ENCODE measurements at places on chromosomes 1 and 21. TPM values are rescaled to one million over a fixed set of nuclear protein-coding genes. Genes with fewer than 3 reads are reported as not detected.

The MORN1 gene
- 17.0 TPM for total RNA-seq

The MYOM3 gene
- 0.70 TPM for total RNA-seq

- DNase-seq, result no peak
Measured at GRCh38 chr1:186429017-186429416, 31.9 kb downstream of the PDC start.

GRCh38 chr1:160137216-160137862, 14.1 kb upstream of the ATP1A4 start:
- DNase-seq, result no peak

DNA sequence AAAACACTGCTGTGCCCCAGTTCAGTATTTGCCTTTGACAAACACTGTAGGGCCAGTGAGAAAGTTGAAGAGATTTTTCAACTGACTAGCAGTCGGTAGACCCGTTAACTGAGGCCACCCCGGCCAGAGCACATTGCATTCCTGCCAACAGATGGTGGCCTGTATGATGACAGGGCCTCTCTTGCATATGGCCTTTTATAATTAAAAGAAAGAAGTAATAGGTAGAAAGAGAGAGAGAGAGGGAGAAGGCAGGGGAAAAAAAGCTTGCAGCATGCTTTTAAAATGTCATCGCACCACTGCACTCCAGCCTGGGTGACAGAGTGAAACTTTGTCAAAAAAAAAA, 4.7 kb upstream of the C1orf174 start:
- no peak for DNase-seq

GRCh38 chr1:201486187-201486586, 17.2 kb upstream of the PHLDA3 start:
- peak; percentile 90 for DNase-seq

The PROK1 gene
- not detected for total RNA-seq

GRCh38 chr1:203548892-203549291, 54.9 kb downstream of the OPTC start:
- peak; percentile 57 for DNase-seq

DNA sequence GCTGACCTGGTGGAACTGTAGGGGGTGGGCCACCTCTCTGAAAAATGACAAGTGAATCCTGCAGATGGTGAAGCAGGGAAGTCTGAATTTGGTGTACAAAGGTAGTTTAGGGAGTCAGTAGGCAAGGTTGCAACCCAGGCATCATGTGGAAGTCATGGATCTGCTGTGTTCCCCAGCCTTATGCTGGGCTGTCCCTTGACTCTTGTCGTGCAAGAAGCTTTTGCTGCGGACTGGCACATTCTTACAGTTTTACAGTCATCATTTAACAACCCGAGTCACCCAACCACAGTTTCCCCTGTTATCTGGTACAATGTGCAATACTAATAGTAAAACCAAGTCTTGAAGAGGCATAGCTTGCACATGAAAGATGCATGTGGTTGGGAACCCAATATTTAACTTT, 13.2 kb downstream of the RHOU start:
- DNase-seq, result no peak

The CNR2 gene
- not detected for total RNA-seq

The PLA2G2D gene
- not detected for total RNA-seq

DNA sequence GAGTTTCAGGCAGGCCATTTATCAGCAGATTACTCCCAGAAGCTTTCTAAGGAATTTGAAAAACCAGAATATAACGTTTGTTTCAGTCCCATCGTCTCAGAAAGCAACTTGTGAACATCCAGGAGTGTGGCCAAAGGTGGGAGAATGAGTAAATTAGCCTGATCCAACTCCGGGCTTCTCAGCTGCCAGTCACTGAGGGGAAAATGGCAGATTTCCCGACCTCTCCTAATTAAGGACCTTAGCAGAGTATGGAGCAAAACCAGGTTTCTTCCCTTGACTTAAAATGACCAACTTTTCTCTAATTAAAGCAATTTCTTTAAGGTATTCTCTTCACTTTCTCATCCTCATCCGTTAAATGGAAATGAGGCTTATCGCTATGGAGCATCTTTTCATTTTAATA, 1.0 kb downstream of the CORT start:
- no peak for DNase-seq

DNA sequence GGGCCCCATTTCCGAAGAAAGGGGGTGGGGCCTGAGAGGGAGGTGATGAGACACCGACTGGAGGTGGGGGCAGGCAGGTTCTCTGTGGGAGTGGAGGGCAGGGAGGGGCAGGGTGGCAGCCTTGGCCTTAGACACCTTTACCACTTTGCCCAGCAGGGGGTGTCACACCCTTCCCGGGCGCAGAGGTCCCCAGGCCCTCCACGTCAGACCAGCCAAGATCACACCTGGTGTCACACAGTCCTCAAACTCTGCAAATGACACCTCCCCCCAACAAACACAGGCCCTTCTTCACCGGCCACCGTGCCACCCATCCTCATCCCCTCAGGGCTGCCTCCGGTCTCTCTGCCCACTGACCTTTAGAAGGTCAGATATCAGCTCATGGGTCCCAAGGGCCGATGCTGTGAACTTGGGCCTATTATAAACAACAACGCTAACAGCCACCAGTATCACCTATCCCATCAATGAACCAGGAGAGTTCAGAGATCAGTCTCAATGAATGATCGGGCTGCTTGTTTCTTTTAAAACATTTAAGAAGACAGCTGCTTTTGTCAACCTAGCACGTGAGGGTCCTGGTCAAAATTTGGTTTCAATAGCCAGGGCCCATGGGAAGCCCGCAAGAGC, 103.9 kb downstream of the CASZ1 start:
- no peak for DNase-seq

DNA sequence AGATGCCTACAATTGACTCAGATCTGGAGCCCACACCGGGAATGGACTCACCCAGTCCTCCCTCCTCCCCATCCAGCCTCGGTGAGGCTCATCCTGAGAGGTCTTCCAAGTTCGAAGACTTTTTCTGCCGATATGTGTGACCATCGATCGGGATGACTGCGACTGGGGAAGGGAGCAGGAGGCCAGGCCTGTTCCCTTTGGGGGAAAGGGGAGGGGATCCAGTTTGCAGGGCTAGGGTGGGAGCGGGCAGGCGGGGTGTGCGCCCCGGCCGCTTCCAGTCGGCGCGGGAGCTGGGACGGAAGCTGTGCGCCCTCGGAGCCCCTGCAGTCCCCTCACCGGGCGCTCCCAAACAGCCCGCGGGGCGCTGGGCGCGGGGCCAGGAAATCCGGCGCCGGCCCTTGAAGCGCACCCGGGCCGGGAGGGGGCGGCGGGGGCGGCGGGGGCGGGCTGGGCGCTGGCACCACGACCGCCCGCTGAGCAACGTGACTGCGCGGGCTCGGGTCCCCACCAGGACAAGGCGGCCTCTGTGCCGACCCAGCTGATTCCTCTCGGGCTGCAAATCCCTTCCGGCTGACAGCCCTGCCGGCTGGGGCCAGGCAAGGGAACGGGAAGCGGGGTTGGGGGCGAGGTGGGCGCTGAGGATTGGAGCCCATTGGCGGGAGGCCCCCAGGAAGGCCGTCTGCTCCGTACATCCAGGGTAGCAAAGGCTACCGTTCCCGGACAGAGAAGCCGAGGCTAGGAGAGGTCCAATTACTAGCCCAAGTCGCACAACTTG, 103.9 kb downstream of the EBNA1BP2 start:
- DNase-seq, result no peak

- no peak for DNase-seq
Measured at GRCh38 chr1:206635978-206636345, 626 bp downstream of the DYRK3 start.

GRCh38 chr1:63622849-63623566, 29.8 kb downstream of the PGM1 start:
- no peak for DNase-seq

The SCCPDH gene
- 43.6 TPM for total RNA-seq

DNA sequence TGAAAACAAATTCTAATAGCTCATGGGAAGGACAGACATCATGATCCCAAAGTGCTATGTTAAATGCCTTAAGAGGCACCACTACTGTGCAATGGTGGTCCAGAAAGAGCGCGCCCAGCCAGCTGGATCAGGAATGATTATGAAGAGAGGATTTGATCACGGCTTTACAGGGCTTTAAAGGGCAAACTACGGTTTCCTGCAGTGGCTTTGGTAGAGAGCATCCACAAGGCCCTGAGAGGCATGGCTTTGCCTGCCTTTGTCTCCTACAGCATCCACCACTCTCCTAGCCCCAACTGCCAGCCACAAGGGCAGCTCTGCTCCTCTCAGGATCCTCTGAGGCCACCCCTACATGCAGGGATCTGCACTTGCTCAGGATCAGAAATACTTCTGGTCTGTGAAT, 40.7 kb downstream of the ZNF281 start:
- DNase-seq, result no peak

The LEPR gene
- total RNA-seq, result 10.2 TPM

DNA sequence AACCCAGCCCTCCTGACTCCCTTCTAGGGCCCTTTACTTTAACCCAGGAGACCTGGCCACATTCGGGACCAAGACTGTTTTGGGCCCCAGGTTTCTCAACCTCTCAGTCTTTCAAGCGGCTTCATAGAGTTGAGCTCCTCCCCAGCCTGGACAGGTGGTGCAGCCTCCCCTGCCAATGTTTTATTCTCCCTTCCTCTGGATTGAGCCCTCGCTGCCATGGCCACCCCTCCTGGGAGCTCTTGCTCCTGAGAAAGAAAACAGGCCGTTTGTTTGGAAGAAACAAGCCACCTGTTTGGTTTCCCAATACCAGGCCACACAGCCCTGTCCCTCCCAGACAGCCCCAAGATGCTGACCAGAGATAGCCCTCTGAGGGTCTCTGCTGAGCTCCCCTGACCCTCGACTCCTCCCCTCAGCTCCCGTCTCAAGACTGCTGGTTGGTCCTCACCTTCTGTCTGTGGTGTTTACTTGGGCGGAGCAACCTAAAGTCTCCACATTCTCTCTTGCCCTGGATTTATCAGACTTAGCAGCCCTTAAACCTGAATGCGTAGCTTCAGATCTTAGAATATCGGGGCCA, 3.3 kb downstream of the TMEM51 start:
- no peak for DNase-seq

GRCh38 chr1:200899954-200900867, 5.5 kb downstream of the INAVA start:
- DNase-seq, result no peak

GRCh38 chr1:1117469-1117831, 1.6 kb upstream of the C1orf159 start:
- DNase-seq, result no peak

- no peak for DNase-seq
Measured at GRCh38 chr1:1211541-1212441, 2.2 kb downstream of the TNFRSF4 start.

DNA sequence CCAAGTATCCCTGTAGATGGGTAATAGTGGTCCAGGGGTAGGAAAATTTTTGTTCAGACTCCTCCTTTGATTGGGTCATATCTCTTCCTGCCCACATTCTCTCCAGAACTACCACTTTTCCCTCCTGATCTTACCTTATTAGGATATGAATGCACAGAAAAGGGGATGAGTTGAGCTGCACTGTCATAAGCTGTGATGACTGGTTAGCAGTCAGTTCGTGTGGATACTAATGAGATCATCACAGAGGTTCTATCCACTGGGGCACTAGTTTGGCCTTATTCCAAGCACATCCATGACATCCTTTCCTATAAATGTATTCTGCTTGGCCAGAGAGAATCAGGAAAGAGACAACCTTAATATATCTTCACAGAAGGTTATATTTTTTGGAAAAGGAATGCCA, 22.1 kb upstream of the TBX15 start:
- no peak for DNase-seq

- DNase-seq, result no peak
Measured at GRCh38 chr1:184647471-184647870, 107.2 kb downstream of the EDEM3 start.

DNA sequence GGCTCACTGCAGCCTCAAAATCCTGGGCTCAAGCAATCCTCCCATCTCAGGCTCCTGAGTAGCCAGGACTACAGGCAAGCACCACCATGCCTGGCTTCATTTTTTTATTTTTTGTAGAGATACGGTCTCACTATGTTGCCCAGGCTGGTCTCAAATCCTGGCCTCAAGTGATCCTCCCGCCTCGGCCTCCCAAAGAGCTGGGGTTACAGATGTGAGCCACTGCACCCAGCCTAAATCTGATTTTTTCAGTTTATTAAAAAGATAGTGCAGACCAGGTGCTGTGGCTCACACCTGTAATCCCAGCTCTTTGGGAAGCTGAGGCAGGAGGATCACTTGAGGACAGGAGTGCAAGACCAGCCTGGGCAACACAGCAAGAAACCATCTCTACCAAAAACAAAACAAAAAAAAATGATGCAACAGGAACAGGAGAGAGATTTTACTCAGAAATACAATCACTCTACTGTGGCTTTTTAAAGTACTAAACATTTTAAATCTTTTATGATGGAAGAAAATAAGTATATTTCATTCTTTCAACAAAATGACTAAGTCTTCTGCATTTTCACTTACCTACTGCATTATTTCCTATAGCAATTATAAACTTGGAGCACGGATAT, 1.9 kb downstream of the PSMG1 start:
- no peak for DNase-seq

- no peak for DNase-seq
Measured at GRCh38 chr1:192979542-192979941, 79.6 kb downstream of the UCHL5 start.

The CPLANE2 gene
- total RNA-seq, result 26.5 TPM

The PLPPR4 gene
- total RNA-seq, result 3.2 TPM

The TSSK3 gene
- total RNA-seq, result 2.3 TPM

The FCRLA gene
- total RNA-seq, result 0.18 TPM

The C1orf115 gene
- 7.5 TPM for total RNA-seq

- no peak for DNase-seq
Measured at GRCh38 chr1:93672069-93672468, 9.6 kb downstream of the BCAR3 start.

DNA sequence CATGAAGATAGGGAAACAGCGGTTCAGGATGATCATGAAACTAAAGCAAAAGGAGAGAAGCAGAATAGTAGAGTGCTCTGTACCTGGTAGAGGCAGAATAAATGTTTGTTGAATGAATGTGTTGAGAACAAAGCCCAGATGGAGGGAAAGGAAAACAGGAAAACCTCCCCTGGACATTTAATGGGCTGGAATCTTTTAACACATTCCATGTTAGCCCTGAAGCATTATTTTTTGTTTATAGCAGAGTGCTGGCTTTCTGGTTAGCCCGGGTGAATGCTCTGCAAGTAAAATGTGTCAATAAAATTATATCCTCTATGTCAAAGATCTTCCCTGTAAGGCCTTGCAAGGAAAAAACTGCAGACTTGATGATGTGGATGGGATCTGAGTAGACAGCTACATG, 60.2 kb downstream of the ABCA4 start:
- DNase-seq, result no peak

The SLC30A10 gene
- 0.95 TPM for total RNA-seq

DNA sequence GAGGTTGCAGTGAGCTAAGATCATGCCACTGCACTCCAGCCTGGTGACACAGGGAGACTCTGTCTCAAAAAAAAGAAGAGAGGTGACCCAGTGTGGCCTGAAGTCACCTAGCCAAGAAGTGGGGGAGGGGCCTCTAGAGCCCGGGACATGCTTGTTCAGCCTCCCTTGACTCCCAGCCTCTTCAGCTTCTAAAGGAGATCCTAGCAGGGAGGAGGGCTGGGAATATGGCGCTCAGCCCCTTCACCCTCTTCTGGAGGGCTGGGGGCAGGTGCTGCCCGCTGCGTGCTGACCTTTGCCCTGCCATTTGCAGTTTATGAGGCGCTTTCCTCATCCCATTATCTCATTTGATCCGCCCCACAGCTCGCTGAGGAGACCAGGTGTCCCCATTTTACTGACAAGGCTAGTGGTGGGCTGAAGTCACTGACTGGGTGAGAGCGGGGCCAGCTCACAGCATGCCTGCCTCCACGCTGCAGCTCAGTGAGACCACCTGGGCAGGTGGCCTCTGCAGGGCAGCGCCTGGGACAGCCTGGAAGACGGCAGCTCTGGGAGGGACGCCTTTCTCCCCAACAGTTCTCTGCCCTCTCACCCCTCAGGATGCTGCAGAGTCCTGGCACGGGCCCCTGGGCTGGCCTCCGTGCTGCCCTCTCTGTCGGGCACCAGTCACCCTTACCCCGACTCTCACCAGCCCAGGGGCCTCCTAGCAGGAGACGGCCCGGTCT, 7.5 kb downstream of the ELF3 start:
- no peak for DNase-seq

All from cardiac muscle cell (in vitro differentiated cells and primary cell).